B cell (primary cell): ENCODE measurements at places on chromosomes 3 and 15. TPM values are rescaled to one million over a fixed set of nuclear protein-coding genes. Genes with fewer than 3 reads are reported as not detected.

- DNase-seq, result no peak
Observed at GRCh38 chr3:137335478-137335877, 377.7 kb downstream of the IL20RB start.

GRCh38 chr3:142495103-142495502 is 47.3 kb upstream of the XRN1 start:
- no peak for DNase-seq

Gene ABHD17C
- total RNA-seq, result 1.9 and 2.8 TPM in 2 replicates

DNA sequence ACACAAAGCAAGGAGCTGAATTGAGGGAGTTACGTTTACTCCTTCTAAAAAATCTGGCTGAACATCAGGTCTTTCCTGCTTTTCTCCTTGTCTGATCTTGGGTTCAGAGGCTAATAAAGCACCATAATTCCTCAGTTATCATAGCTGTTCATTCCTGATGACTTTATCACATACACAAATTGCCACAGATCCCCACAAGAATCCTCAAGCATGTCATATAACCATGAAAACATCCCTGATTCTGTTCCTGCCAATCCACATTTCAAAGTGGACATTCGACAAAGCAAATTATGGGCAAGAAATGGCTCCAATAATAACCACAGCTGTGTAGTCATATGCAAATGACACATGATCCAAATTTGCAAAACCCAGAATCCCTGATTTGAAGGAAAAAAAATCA is 321.3 kb downstream of the MEX3B start:
- no peak for DNase-seq

DNA sequence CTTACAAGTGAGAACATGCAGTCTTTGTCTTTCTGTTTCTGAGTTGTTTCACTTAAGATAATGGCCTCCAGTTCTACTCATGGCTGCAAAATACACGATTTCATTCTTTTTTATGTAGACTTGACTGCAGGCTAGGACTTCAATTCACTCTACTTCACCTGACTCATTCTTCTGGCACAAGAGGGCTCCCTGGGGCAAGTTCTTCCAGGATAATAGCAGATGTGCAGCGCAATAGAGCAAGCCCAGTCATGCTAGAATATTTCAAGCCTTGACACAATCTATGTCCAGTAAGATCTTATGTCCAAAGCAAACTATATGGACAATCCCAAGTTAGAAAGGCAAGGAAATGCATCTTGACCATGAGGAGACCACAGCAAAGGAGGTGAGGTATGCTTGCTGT is 211.7 kb upstream of the GADL1 start:
- no peak for DNase-seq

DNA sequence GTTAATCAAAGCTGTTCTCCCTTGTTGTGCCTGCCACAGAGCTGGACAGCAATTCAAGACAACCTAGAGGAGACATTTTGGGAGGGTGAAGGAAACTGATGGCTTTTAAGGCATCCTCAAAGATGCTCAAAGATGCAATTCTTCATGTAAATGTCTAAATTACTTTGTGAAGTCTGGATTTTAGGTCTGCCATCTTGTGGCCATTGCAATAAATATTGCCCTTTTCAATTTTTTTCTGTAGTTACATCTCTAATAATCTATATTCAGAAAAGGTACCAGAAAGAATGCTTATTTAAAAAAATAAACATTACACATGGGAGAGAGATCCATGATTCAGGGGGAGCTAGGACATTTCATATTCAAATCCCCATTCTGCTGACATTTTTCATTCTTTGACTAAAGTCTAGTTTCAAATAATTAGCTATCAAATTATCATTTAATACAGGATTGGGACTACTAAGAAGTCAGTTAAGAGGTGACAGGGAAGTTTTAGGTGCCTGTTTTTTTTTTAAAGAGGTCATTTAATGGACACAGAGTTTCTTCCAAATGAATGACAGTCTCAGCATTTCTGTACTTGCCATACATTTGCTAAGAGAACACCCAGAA is 259.8 kb upstream of the WNT5A start:
- DNase-seq, result no peak

Gene FAM107A
- not detected in 2 replicates for total RNA-seq

Gene CLRN1
- total RNA-seq, result not detected in 2 replicates

- DNase-seq, result no peak
Observed at GRCh38 chr3:139132976-139133375, 88.3 kb upstream of the PRR23C start.

DNA sequence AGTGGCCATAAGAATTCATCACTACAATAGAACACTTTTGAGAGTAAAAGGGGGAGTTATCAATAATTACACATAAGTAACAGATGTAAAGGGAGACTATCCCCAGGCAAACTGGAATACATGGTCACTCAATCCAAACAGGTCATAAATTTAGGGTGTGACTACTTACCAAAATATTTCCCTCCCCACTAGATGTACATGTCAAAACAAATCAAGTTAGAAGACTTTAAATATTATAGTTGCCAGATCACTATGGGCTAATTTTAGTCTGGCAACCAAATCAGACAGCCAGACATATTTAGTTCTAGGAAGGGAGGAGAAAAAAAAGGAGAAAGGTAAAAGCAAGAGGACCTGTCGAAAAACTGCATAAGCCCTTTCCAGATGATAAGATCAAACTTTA is 23.1 kb downstream of the SLC24A5 start:
- no peak for DNase-seq

- DNase-seq, result peak; percentile 67
Observed at GRCh38 chr3:129626744-129627349, 20.4 kb upstream of the PLXND1 start.

DNA sequence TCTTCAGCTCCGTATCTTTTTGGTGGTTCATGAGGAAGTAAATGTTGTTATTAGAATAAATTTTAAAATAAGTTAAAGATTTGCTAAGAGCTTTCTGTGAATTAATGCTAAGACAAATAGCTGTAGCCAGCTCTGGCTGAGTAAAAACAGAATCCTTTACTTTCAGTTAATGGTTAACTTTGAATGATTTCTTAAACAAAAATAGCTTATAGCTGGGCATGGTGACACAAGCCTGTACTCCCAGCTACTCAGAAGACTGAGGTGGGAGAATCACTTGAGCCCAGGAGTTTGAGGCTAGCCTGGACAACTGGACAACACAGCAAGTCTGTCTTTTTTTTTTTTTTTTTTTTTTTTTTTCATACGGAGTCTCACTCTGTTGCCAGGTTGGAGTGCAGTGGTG is 25.0 kb downstream of the TCAIM start:
- no peak for DNase-seq

Gene PLA2G4E
- total RNA-seq, result not detected in 2 replicates

GRCh38 chr3:117736846-117737245 is 1027.3 kb downstream of the TUSC7 start:
- DNase-seq, result no peak

Gene IL12A
- 4.3 and 6.1 TPM in 2 replicates for total RNA-seq

Gene GOLGA8G
- not detected in 2 replicates for total RNA-seq

GRCh38 chr3:77320514-77320913 is 280.6 kb downstream of the ROBO2 start:
- no peak for DNase-seq

DNA sequence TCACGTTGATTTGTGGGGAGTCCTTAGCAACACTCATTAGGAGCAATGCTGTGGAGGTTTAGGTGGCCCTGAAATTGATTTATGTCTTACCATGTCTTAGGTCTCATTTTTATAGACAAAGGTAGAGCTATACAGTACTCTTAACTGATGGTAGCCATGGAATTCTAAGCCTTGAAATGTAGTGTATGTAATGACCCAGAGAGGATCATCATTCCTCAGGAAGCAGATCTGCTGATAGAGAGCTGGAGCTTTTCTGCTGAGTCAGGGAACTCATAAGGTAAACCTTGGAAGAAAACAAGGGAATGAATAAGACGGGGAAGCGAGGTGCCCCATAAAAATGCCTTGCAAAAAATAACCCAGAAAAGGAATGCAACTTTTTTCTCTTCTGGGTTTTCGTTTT is 34.0 kb upstream of the ZNF639 start:
- no peak for DNase-seq

DNA sequence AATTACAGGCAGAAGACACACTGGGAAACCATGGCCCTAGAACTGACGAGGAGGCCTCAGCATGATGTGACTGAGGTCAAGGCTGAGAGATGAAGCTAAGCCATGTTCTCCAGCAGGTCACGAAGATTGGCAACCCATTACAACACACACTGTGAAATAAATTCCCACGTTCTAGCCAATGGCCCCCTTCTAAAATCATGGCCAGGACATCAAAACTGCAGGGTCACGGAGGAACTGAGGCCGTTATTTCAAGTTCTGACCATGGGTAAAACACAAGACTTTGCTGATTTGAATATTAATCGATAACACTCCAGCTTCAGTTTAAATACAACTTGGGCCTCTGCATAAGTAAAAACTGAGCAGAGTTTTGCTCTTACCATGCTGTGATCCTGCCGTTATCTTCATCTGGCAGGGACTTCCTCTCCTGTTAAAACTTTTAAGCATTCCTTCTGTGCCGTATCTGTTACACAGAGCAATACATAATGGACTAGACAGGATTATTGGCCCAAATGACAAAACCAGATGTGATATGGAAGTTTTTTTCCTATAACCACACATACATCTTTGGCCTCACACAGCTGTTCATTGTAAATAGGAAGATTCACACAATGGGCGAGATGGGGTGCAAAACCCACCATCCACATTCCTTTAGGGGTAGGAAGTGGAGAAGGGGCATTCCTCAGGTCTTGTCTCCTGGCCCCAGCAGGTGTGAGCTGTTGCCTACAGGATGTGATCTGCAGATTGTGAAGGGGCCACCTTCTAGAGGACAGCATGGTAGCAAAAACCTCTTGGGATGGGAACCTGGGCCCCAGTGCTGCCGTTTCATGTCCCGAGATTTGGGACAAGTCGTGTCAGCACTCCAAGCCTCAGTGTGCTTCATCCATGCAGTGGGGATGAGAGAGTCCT is 207.4 kb downstream of the OPA1 start:
- DNase-seq, result no peak

Gene SI
- not detected in 2 replicates for total RNA-seq

- no peak for DNase-seq
Observed at GRCh38 chr15:70054884-70055387, 42.8 kb downstream of the TLE3 start.

GRCh38 chr15:41429003-41429890 is 12.4 kb downstream of the RTF1 start:
- DNase-seq, result peak; percentile 21

Gene SNTN
- total RNA-seq, result not detected in 2 replicates

- no peak for DNase-seq
Observed at GRCh38 chr15:73382115-73382514, 13.4 kb upstream of the HCN4 start.

DNA sequence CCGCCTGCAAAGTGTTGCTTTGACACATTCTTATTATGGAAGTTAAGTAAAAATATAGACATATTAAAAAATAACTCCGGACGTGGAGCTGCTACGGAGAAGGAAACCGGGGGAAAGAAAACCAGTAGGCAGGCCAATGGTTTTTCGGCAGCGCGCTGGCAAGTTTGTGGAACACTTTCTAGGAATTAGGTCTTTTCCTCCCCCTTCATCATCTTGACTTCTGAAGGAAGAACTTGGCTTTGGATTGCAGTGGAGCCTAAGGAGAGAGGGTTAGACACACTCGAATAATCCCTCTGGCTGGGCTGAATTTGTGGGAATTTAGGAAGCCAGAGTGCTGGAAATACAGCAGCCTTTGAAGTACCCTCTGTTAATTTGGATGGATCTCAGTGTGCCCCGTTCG is 317 bp downstream of the ROBO2 start:
- no peak for DNase-seq

DNA sequence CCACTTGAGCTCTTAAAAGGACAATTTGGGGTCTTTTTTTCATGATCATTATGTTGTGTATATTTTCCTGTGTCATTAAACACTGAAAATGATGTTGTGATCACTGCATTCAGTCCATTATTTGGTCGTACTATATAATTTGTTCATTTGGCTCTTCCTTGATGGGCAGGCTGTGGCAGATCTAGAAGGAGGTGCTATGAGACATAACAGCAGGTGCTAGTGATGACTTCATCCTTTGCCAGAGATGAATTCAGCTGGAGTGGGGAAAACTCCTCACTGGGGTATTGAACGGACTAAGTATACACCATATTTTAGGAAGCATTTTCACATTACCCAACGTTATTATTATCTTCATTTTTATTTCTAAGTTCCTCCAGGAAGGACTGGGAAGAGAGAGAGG is 12.0 kb downstream of the CMTM7 start:
- no peak for DNase-seq

Gene ADAMTS7
- 16.6 and 18.0 TPM in 2 replicates for total RNA-seq

DNA sequence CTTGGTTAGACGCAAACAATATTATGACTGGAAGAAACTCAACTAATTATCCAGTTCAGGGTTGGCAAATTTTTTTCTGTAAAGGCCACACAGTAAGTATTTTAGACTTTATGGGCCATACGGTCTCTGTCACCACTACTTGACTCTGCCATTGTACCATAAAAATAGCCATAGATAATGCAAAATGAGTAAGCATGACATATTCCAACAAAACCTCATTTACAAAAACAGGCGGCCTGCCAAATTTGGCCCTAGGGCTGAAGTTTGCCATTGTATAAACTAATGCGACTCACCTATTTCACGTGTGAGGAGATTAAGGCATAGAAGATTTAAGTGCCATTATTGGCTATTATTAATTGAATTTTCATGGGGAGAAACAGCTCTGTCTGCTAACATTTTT is 116.8 kb upstream of the CNTN6 start:
- DNase-seq, result no peak

Gene SLCO2A1
- total RNA-seq, result not detected in 2 replicates

Gene SKOR1
- 0.32 and 0.67 TPM in 2 replicates for total RNA-seq

DNA sequence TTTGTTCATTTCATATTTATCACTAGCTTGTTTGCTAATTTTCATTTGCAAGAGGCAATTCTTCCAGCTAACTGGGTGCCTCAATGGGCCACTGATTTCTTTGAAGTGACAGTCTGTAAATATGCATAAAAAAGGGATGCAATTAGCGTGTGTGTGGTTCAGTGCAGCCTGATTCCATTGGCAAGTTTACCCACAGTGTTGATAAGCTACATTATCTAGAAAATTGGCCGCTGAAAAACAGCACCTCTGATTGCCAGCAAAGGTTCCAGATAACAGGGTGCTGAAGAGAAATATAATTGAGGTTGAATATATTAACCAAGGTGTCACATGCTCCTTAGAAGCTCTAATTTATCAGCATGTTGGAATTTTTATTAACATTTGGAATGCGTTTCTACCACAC is 76.9 kb downstream of the SAMMSON start:
- no peak for DNase-seq

Gene LRRIQ4
- total RNA-seq, result 0.53 and 0.71 TPM in 2 replicates

- peak; percentile 42 for DNase-seq
Observed at GRCh38 chr3:152480282-152480953, 211.7 kb downstream of the MBNL1 start.

DNA sequence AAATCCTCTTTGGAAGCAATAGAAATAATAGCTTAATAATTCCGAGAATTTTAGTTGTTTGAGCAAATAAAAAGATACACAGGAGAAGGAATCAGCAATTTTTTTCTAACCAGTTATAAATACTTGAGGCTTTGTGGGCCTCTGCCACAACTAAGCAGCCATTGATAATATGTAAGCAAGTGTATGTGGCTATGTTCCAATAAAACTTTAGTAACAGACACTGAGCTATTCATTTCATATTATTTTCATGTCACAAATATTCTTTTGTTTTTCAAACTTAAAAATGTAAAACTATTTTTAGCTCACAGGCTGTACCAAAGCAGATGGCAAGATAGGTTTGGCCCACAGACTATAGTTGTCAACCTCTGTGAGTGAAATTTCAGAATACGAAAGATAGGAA is 85.7 kb downstream of the MSL2 start:
- DNase-seq, result no peak
